BE2C (cell line): ENCODE measurements at places on chromosomes 5 and 9.

DNA sequence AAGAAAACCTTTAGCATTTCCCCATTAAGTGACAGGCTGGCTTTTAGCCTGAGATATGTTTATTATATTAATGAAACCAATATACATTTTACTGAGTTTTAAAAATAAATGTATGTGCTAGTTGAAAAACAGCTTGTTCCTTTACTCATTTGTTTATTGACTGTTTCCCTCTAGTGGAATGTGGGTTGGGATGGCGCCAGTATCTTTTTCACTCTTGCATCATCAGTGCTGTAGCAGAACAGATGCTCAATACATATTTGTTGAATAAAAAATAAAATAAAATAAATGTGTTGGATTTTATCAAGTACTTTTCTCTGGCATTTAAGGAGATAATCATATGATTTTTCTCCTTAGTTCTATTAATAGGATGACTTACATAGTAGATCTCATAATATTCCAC lies 43.0 kb downstream of the FSTL4 start:
- no peak for DNase-seq

GRCh38 chr5:109998208-109998607 lies 308.5 kb downstream of the MAN2A1 start:
- DNase-seq: no peak

GRCh38 chr5:137935190-137935589 lies 45.9 kb downstream of the PKD2L2 start:
- no peak for DNase-seq

- no peak for DNase-seq
Measured at GRCh38 chr9:89364666-89365531, 46.6 kb downstream of the SECISBP2 start.

DNA sequence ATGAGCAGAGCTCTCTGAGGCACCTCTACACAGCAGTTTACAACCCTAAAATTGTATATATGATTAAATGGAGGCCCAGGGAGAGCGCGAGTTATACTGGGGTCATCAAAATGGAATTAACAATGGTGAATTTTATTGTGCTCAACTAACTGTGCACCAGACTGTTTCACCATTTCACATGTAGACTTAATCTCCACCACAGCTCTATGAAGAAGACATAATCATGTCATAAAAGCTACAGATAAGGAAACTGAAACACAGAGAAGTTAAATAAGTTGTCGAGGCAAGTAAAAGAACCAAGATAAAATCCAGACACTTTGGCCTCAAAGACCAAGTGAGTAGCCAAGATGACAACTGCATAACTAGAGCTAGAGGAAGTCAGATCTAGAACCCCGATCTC lies 1.5 kb downstream of the SH3TC2 start:
- DNase-seq: no peak

- DNase-seq: no peak
Measured at GRCh38 chr9:109493648-109494047, 4.5 kb downstream of the PTPN3 start.

GRCh38 chr5:139417214-139417613 lies 13.3 kb upstream of the SPATA24 start:
- DNase-seq: no peak

- no peak for DNase-seq
Measured at GRCh38 chr9:104082168-104082567, 11.9 kb upstream of the SMC2 start.

DNA sequence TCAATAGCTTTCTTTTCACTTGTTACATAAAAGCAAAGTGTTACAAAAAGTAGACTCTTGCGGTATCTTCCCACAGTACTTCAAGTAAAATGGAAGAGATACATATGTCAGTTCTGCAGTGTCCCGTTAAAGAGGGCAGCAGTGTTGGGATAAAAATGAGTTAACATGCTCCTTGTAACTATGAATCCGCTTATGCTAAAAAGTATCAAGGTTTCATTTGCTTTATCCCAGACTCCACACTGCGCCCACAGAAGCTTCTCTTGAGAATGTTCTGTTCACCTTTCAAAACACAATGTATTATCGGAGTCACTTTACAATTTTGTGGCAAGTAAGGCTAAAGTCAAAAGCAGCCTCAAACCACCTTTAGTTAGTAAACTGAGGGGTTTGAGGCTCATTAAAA lies 790 bp downstream of the PTAR1 start:
- no peak for DNase-seq

DNA sequence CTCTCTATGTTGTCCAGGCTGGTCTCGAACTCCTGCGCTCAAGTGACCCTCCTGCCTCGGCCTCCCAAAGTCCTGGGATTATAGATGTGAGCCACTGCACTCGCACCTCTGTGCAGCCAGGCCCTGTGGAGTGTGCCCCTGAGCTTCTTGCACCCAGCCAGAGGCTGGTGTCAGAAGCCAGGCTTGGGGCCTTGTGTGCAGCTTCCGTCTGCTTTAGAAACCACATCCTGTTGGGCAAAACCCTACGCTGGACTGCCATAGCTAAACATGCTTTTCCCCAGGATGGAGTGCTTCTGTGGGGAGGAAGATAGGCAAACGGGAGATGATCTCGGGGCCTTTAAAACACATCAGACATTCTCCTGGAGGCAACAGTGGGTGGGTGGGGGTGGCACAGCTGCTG lies 40.1 kb downstream of the PRRT1B start:
- no peak for DNase-seq

- DNase-seq: no peak
Measured at GRCh38 chr5:72955143-72955767, 586 bp upstream of the FCHO2 start.

- no peak for DNase-seq
Measured at GRCh38 chr5:87899721-87900131, 368.9 kb downstream of the TMEM161B start.

DNA sequence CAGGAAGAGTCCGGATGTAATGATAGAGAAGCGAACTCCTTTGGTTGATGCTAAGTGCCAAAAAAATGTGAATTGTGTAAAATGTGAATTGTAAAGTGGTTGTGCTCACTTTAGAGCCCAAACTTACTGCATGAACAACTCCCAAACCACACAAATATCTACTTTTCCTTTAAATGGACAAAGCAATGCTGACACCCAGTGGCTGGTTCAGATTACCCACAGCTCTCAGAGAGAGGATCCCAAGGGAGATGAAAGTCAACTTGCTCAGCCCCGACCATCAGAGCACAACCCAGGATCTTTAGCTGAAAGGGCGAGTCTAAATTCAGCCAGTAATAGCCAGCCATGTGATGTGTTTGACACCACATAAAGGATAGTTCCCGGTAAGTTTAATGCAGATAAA lies 133.7 kb downstream of the NMUR2 start:
- DNase-seq: no peak

DNA sequence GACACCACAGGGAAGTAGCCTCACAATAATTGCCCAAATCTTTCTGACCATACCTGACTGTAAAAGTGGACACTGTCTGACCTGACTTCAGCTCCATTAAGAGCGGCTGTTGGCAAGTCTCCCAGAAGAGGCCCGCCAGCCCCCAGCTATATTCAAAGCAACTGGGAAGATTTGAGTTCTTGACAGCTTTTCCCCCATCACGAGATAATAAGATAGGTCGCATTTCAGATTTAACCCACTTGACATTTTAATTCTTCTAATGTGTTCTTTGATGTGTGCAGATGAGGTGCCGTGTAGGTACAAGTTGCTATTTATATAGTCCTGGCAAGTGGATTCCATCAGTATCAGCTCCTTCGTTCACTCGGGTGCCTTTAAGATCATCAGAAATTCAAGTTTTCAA lies 345.7 kb downstream of the DRD1 start:
- no peak for DNase-seq

DNA sequence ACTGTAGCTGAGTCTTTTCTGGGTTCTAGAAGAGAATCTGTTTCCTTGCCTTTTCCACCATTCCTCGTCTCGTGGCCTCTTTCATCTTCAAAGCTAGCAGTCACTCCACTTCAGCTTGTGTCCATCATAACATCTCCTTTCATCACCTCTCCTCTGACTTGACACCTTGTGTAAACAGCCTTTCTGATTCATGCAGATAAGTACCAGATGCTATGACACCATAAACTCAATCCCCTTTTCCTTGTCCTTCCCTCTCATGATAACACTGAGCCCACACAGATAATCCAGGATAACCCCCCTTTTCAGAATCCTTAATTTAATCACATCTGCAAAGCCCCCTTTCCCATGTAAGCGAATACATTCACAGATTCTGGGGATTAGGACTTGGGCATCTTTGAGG lies 95.5 kb downstream of the SNX24 start:
- no peak for DNase-seq

- DNase-seq: no peak
Measured at GRCh38 chr5:1801967-1802295, 724 bp downstream of the NDUFS6 start.

- no peak for DNase-seq
Measured at GRCh38 chr5:132224716-132225115, 2.9 kb downstream of the P4HA2 start.

DNA sequence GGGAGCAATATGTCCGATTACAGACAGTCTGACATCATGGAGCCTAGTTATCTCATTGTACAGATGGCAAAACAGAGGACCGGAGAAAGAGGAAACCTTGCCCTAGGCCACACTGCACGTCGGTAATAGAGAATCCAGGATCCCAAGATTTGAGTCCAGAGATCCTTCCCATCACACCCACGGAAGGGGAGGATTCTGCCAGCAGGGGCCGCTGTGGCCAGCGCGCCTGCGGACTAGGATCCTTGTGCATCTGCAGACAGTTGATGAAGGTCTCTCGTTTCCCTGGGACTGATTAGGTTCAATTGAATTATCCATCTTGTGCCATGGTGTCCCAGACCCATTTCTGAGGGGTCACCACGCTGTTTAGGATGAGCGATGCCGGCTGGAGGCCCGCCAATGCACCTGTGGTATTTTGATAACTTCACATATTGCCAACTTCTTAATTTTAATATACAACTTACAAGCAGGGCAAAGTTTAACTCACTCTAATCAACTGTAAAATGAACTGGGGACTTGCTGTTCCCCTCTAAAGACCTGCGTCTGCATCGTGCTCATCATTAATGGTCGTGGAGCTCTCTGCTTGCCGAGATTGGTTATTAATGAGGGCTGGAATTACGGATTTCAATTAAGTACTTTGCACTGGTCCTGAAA lies 592.7 kb upstream of the BRINP1 start:
- peak; percentile 70 for DNase-seq

GRCh38 chr5:38329132-38329715 lies 70.9 kb downstream of the EGFLAM start:
- no peak for DNase-seq

DNA sequence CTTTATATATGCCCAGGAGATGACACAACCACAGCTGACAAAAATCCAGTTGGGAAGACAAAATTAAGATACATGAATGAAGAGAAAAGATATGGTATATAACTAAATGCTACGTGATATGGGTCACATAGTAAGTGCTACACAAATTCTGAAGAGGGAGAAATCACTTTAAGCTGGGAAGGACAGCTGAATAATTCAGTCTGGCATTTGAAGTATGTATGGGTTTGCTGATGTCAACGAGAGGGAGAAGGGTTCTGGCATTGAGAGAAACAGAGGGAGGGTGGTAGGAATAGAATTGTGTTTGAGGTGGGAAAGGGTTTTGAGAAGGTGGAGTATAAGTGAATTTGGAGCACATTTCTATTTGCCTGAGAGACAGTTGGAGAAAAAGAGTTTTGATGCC lies 6.7 kb upstream of the SLIT3 start:
- no peak for DNase-seq

DNA sequence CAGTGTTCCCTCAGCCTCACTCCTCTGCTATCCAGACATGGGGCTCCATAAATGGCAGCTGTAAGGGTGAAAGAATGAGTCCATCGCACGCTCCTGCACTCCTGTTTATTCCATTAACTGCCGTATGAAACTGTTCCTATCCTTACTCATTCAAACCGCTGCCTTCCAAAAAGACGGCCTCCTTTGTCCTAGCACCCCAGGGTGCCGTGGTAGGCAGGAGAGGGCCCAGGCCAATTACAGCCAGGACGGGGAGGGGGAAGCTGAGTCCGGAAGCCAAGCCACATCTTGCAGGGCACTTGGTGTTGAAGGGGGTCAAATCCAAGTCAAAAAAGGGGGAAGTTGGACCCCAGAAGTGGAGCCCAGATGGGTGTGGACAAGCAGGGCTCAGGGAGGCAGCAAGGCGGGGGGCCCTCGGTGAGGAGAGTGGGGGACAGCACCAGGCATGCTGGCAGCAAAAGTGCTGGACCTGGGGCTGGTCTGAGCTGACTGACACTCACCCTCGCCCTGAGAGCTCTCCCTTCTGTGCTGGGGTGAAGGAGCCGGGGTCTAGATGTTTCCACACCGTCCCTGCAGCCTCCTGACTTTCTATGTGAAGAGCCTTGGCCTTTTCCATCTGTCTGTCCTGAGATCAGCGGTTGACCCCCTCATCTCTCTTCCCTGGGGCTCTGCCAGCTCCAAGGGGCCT lies 63.3 kb downstream of the COL23A1 start:
- DNase-seq: no peak

GRCh38 chr5:79346420-79346824 lies 110.5 kb downstream of the JMY start:
- DNase-seq: no peak

DNA sequence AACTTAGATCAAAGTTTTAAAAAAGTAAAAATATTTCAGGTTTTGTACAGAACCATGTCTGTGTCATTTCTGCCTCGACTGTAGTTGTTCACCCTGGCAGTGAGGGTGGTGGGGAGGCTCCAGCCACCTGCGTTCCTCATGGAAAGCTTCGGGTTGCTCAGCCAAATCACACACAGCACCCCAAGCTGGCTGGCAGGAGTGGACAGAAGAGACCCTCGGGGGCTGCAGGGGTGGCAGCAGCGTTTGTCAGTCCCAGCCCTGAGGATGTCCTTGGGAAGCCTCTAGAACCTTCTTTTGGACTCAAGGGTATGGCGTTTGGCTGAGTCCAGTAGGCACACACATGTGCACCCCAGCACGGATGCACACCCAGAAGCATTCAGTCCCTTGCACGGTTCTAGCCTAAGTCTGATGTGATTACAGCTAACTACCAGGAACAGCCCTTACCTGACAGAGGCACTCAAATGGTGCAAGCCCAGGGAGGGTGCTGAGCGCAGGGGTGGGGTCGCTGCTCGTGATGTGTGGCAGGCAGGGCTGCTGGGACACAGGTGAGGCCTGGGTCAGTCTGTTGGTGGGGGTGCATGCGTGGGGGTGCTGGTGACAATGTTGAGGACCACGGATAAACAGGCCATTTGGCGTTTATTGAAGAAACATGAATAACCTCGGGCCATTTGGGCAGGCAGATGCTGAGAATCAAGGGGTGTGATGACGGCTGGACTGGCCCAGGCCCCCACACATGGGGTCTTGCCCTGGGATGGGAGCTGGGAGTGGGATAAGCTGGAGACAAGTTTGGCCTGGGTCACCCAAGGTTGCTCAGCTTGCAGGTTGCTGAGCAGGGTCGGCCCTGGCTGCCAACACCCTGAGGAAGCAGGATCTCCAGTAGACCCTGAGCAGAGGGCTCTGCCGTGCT lies 103.4 kb downstream of the PHF2 start:
- DNase-seq: no peak

GRCh38 chr5:114658194-114658593 lies 296.3 kb downstream of the KCNN2 start:
- no peak for DNase-seq

DNA sequence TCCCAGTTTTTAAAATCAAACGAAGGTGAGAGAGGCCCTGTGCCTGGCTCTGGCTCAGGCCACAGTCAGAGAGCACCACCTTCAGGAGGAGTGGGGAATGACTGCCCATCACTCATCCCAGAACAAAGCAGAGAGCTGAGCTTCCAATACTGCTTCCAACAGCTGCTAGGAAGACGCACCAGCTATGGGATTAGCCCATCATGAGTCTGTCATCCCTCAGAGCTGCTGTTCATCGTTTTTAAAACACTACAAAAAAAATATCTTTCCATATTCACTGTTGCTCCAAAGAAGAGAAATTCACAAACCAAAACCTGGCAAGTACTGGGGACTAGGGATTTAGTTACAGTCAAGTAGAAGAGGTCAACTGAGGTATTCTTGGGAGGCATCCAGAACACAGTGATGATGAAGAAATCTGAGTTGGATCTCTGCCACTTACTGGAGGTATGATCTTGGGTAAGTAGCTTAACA lies 102.4 kb downstream of the CDK5RAP2 start:
- DNase-seq: peak; percentile 58
